ENCODE measurements at places on chromosomes 1 and 21.

- H3K27me3 ChIP-seq: no peaks in the 10 kb centered on the region
- no peak overlapping the region for H3K4me3 ChIP-seq
- H3K36me3 ChIP-seq: no peaks in the 10 kb centered on the region
- no peaks in the 10 kb centered on the region for H3K4me1 ChIP-seq
Measured at GRCh38 chr1:106910798-106911197, 145.7 kb upstream of the PRMT6 start.

DNA sequence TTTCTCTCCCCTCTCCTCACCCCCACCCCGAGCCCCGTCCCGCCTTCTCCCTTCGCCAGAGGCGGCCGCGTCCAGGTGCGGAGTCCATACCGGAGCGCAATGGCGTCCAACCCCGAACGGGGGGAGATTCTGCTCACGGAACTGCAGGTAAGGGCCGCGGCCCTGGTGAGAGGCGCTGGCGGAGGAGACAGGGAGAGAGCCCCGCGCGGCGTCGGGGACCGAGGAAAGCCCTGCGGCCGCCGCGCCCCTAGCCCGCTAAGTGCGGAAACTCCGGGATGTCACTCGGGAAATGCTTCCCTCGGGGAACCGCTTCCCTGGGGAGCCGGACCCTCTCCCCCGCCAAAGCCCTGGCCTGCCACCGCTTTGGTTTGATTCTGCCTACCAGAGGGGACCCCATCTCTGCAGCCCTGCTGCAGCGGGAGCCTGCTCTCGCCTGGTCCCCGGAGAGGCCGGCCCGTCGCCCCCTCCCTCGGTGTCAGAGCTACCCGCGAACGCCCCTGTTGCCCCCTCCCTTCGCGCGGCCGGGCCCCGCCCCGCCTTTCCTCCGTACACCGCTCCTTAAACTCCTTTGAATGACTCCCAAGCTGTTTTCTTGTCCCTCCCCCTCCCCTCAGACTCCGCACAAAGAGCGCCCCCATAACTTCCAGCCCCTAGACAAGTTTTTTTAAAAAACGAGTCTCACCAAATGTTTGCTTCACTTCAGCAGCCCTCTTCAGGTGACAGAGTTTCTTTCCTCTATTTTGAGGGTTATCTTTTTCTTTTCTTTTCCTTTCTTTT lies 597 bp downstream of the PKN2 start:
- peaks cover 38% of the 10 kb centered on the region for H3K4me1 ChIP-seq
- H3K27ac ChIP-seq: peak overlapping the region; percentile 98
- no peaks in the 10 kb centered on the region for H3K27me3 ChIP-seq
- peak; percentile 76 for DNase-seq
- peaks cover 24% of the 10 kb centered on the region for H3K36me3 ChIP-seq

- no peaks in the 10 kb centered on the region for H3K27me3 ChIP-seq
- DNase-seq: no peak
- peaks cover 6% of the 10 kb centered on the region for H3K36me3 ChIP-seq
- peak overlapping the region; percentile 80 for H3K27ac ChIP-seq
- peak overlapping the region; percentile 21 for H3K4me3 ChIP-seq
Measured at GRCh38 chr1:172343240-172344160, 77.0 kb upstream of the C1orf105 start.

DNA sequence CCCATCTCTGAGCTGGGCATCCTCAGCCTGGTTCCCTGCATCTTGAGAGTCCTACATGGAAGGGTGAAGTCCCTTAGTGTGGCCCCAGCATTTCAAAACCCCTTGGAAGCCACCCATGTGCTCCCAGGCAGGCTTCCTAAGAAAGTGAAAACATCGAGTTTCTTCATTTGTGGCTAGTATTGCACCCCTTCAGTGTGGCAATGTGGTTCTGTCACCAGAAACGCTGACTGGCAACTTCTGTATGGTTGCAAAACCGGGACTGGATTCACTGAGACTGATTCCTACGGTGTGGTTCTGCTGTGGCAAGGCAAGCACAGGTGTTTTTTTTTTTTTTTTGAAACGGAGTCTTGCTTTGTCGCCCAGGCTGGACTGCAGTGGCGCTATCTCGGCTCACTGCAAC lies 9.0 kb upstream of the IFNGR2 start:
- H3K27me3 ChIP-seq: peaks cover 34% of the 10 kb centered on the region
- no peak overlapping the region for H3K27ac ChIP-seq
- no peak for DNase-seq
- H3K36me3 ChIP-seq: no peaks in the 10 kb centered on the region
- H3K4me3 ChIP-seq: no peak overlapping the region

DNA sequence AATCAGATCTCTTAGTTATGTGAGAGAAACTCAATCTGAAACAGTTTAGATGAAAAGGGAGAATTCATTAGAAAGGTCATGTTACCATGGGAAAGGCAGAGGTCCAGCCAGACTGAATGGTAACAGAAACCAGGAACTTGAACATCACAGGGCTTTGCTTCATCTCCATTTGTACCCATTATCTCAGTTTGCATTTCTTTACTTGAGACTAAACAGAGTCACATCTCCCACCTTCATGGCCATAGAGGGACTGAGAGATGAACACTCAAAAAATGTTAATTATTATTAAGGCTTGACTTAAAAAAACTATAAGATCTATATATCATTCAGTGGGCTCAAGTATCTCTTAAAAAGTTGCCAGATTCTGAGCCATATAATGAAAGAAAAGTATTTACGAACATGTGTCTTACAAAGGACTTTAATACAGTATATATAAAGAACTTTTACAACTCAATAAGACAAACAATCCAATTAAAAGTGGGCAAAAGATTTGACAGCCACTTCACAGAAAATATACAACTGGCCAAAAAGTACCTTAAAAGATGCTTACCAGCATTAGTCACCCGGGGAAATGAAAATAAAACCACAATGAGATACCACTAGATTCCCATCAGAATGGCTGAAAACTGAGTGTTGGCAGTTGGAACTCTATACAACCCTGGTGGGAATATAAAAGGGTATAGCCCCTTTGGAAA lies 13.2 kb downstream of the KYAT3 start:
- H3K36me3 ChIP-seq: peaks cover 80% of the 10 kb centered on the region
- no peak for DNase-seq
- no peaks in the 10 kb centered on the region for H3K27me3 ChIP-seq

GRCh38 chr1:170675865-170676264 lies 11.9 kb downstream of the PRRX1 start:
- H3K4me3 ChIP-seq: no peak overlapping the region
- no peak overlapping the region for H3K27ac ChIP-seq
- H3K27me3 ChIP-seq: peaks cover 66% of the 10 kb centered on the region
- DNase-seq: no peak

- peaks cover 2% of the 10 kb centered on the region for H3K27me3 ChIP-seq
- H3K36me3 ChIP-seq: no peaks in the 10 kb centered on the region
- no peak overlapping the region for H3K4me3 ChIP-seq
- DNase-seq: no peak
- H3K4me1 ChIP-seq: no peaks in the 10 kb centered on the region
Measured at GRCh38 chr1:201096041-201096461, 16.2 kb downstream of the CACNA1S start.

- no peaks in the 10 kb centered on the region for H3K27me3 ChIP-seq
- DNase-seq: peak; percentile 85
- no peak overlapping the region for H3K27ac ChIP-seq
Measured at GRCh38 chr1:204431310-204432184, 19.9 kb upstream of the PPP1R15B start.

- H3K4me3 ChIP-seq: no peak overlapping the region
- H3K27me3 ChIP-seq: no peaks in the 10 kb centered on the region
- H3K27ac ChIP-seq: peak overlapping the region; percentile 85
- H3K4me1 ChIP-seq: peaks cover 86% of the 10 kb centered on the region
- H3K36me3 ChIP-seq: no peaks in the 10 kb centered on the region
- DNase-seq: no peak
Measured at GRCh38 chr1:76257823-76258222, 183.3 kb downstream of the ST6GALNAC3 start.

- H3K4me1 ChIP-seq: no peaks in the 10 kb centered on the region
- H3K36me3 ChIP-seq: peaks cover 24% of the 10 kb centered on the region
- no peaks in the 10 kb centered on the region for H3K27me3 ChIP-seq
- DNase-seq: no peak
Measured at GRCh38 chr1:95021805-95022643, 50.7 kb downstream of the ALG14 start.

DNA sequence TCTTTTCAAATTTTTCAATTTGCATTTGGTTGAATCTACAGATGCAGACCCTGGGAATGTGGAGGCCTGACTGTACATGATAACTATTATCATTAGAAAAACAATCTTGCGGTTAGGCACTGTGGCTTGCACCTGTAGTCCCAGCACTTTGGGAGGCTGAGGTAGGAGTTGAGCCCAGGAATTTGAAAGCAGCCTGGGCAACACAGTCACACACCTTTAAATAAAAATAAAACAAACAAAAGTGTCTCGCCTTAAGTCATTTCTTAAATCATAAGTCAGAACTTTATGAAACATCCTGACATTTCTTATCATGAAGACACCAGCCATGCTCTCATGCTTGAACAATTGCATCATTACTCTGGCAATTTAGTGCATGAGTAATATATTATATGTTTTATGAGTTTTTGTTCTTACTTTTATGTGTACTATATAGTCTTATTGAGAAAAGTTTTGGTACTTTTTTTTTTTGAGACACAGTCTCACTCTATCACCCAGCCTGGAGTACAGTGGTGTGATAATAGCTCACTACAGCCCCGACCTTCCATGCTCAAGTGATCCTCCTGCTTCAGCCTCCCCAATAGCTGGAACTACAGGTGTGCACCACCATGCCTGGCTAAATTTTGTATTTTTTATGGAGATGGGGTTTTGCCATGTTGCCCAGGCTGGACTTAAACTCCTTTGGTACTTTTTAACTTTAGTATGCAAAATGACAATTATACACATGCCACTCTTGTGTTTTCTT lies 7.8 kb downstream of the TBX19 start:
- H3K4me3 ChIP-seq: no peak overlapping the region
- no peak overlapping the region for H3K27ac ChIP-seq
- peaks cover 22% of the 10 kb centered on the region for H3K4me1 ChIP-seq
- H3K27me3 ChIP-seq: no peaks in the 10 kb centered on the region

DNA sequence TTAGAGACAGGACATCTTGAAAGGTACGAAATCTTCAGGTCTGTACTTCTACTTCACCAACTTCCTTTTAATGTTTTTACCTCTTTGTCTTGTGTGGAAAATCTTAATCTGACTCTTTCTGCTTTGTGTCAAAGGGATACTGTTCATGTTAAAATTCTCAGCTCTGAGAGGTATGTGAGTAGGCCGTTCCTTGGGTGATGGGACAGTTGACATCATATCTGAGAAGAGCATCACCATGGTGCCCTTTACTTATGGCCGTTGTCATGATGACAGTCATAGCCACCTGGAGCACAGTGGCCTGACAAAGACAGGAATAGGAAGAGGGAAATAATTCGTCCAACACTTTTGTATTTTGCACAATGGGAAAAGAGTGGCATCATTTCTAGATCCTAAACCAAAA lies 145.6 kb downstream of the FGGY start:
- DNase-seq: no peak
- H3K27me3 ChIP-seq: no peaks in the 10 kb centered on the region
- no peak overlapping the region for H3K27ac ChIP-seq
- H3K36me3 ChIP-seq: no peaks in the 10 kb centered on the region
- peaks cover 5% of the 10 kb centered on the region for H3K4me1 ChIP-seq
- no peak overlapping the region for H3K4me3 ChIP-seq

DNA sequence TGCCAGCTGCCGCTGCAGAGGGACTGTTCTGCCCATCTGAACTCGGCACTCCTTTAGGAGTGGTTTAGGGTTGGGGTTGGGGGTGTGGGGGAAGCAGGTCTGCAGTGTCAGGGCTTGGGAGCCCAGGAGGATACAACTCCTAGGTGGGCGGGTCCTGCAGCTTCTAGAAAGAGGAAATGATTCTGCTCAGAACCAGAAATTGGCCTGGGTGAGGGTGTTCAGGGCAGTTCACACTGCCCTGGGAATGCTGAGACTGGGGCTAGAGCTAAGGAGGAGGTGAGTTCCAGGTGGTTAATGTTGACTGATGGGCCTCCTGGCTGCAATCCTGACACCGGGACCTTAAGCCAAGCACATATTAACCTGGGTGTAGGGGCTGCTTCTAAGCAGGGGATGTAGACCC lies 4.8 kb upstream of the SLC26A9 start:
- H3K4me1 ChIP-seq: no peaks in the 10 kb centered on the region
- H3K36me3 ChIP-seq: no peaks in the 10 kb centered on the region
- peaks cover 17% of the 10 kb centered on the region for H3K27me3 ChIP-seq
- H3K4me3 ChIP-seq: no peak overlapping the region

GRCh38 chr1:1626207-1627141 lies 5.5 kb upstream of the MMP23B start:
- no peak overlapping the region for H3K4me3 ChIP-seq
- peak; percentile 30 for DNase-seq
- H3K27ac ChIP-seq: no peak overlapping the region
- peaks cover 3% of the 10 kb centered on the region for H3K4me1 ChIP-seq
- H3K36me3 ChIP-seq: peaks cover 2% of the 10 kb centered on the region

GRCh38 chr1:65174585-65174984 lies 26.6 kb downstream of the AK4 start:
- no peak overlapping the region for H3K27ac ChIP-seq
- no peaks in the 10 kb centered on the region for H3K36me3 ChIP-seq
- no peak for DNase-seq
- H3K4me3 ChIP-seq: no peak overlapping the region

DNA sequence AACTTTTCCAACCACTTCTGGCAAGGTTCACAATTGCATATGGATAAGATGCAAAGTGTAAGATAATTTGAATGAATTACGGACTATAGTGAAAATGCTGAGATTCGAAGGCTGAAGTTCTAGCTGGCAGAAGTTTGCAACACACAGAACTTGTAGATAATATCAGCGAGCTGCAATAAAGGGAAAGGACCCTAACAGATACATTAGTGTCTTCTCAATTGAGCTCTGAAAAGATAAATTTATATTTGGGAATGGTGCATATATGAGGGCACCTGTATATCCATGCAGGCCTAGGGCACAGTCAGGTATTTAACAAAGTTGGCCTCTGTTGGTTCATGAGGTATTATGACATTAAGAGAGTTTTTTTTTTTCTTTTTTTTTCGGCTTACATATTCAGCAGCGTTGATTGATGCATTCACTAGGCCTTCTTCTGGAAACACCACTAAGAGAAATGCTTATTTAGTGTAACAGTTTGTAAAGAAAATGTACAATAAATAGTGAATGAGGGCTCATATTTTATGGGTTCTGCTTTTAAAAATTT lies 2.2 kb downstream of the NFIA start:
- H3K4me1 ChIP-seq: peaks cover 31% of the 10 kb centered on the region
- no peak overlapping the region for H3K27ac ChIP-seq
- H3K27me3 ChIP-seq: peaks cover 23% of the 10 kb centered on the region
- DNase-seq: no peak
